Stimulated activated naive CD8-positive, alpha-beta T cell treated with anti-CD3 and anti-CD28 coated beads, Interleukin-15, Interleukin-2, amounts not matched to agents 100 U/mL and 50 U/mL, for 24 hours (primary cell): ENCODE measurements at places on chromosomes 2 and 18.

- DNase-seq = no peak
Measured at GRCh38 chr2:12807907-12808810, 91.4 kb downstream of the TRIB2 start.

DNA sequence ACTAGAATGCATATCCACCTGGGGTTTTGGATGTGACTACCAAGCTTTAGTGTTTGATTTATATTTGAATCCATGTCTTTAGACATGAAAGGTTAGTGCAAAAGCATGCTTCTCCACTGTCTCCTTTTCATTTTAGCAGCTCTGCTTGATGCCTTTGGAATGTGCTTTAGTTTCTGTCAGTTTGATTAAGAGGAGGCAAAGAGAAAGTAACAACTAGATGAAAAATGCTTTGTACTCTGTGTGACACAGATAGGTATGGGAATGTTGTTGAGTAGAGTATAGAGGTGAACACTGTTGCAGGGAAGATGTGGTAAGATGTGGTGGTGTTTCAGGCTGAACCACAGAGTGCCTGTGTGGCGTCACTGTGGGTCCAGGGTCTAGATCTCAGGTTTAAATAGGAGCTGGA is 19.8 kb downstream of the PIK3C3 start:
- peak; percentile 17 for DNase-seq

DNA sequence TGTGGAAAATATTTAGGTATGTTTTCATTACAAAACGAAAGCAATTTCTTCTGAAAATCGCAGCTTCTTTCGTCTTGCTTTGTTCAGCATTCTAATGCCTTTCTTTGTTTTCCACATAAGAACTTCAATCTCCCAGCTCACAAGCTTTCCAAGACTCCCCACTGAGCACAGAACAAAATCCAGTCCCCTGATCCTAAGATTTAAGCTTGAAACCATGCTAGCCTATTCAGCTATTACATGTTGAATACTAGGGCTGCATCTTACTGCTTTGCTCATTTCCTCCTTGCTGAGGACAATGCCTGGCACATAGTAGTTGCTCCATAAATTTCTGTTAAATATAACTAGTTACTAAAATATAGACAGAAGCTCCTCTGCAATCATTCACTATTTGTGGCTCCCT is 160.6 kb downstream of the GALNT3 start:
- no peak for DNase-seq

- no peak for DNase-seq
Measured at GRCh38 chr2:128279009-128279408, 39.7 kb downstream of the HS6ST1 start.

DNA sequence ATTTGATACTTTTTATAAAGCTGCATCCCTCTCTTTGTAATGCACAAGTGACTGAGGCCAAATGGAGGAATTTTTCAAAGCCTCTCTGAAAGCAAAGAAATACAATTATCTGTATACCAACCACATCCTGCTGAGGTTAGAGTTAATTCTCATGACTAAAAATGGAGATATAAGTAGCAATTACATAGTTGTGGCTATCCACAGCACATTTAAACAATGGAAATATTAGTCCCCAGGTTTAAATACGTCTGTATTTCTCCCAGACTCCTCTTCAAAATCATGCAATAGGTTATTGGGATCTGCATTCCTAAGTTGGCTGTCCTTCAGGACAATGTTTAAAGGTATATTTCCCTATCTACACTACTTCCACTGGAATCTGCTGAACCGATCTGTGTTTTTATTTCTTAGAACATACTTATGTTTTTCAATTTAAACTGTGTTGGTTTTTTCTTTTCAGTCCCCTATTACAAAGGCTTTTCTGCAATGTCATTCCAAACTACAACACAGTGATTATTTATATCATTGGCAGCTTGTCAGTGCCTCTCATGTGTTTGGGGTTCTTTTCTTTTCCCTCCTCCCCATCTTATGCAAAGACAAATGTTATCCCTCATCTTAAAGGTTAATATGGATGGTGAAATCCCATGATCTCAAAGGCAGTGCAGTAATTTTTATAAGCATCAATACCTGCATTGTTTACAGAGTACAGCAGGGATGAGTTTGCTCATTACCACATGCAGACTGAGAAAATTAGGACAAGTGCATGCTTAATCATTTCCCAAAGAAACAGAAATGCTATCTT is 134.8 kb upstream of the FSHR start:
- DNase-seq = no peak

GRCh38 chr2:219404291-219404910 is 13.8 kb upstream of the DES start:
- DNase-seq = no peak

GRCh38 chr18:13916559-13916958 is 1.2 kb upstream of the MC2R start:
- DNase-seq = no peak

DNA sequence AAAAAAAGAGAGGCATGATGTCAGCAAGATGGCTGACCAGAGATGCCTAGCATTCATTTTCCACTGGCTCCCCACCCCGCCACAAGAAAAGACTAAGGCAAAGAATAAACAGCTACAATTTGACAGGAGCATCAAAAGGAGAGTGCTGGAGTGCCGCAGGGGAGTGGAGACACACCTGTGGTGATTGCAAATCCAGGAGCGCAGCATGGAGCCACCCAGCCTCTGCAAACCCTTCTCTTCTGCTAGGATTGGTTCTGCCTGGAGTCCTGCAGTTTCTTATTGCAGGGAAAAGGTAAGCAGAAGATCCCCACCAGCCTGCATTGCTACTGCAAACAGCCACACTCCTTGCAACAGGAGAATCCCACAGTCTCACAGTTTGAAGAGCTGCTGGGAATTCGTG is 26.1 kb downstream of the BOLL start:
- no peak for DNase-seq

DNA sequence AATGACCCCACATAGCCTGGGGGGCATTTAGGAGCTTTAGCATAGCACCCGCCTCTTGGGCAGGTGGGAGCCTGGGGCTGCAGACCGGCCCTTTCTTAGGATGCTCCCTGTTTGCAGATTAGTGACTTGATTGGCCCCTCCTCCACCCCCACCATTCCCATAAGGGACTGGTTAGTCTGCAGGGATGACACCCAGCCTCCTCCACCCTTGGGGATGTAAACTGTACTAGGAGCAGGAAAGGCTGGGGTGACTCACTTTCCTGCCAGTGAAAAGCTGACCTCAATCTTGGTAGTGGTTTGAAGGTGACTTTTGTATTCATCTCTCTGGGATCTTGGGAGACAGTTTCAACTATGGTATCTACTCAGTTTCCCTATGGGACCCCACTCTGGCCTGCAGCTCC is 24.2 kb downstream of the CTIF start:
- DNase-seq = no peak

DNA sequence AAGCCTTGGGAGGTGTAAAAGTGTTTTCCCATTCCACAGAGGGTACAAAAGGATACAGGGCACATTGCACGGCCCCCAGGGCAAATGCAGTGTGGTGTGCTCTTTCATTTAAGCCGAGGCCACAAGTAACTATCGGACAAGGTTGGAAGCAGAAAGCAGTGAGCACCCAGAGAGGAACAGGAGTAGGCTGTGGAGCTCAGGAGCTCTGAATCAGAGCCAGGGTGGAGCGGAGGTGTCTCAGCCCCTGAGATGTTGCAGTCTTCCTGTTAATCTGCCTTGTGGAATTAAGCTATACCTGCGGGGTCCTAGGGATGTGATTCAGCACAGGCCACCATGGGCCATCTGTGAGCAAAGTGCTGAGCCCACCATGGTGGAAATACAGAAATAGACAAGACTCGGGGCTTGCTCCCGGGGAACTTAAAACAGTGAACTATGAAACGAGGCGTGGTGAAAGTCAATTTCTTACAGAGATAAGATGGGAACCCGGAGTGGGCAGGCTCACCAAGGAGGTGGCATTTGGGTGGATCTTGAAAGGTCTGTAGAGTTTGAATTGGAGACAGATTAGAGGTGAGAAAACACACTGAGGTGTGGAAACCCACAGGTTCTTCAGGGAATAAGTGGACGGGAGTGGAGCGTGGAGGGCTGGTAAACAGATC is 44.0 kb downstream of the ASAP2 start:
- DNase-seq = no peak

DNA sequence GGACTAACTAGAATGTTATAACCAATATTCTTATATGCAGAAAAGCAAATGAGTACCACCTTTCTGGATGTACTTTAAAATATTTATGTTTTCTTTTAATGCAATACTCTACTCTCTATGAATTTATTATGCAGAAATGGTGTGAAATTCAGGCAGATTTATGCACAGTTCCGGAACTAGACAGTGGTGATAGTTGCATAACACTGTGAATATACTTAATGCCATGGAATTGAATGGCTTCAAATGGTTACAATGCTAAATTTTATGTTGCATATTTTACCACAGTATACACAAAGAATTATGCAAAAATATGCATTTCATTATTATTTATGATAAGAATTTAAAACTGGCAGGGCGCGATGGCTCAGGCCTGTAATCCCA is 287.8 kb upstream of the FN1 start:
- no peak for DNase-seq

GRCh38 chr18:49884959-49885358 is 71.6 kb upstream of the ACAA2 start:
- DNase-seq = no peak

DNA sequence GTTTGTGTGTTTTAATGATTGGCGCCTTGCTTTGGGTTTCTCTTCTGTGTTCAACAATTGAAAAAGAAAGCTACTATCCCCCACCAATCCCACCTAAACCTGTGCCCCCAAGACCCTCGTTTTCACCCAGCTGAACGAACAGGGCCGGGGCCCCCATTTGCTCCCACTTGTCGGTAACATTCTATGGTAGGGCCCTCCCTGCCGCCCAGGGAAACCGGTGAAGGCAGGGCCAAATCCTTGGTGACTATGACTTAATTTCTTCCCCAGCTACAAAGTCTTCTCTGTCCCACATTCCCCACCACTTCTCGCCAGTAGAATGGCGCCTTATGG is 598 bp upstream of the SNRNP200 start:
- DNase-seq = peak; percentile 20

DNA sequence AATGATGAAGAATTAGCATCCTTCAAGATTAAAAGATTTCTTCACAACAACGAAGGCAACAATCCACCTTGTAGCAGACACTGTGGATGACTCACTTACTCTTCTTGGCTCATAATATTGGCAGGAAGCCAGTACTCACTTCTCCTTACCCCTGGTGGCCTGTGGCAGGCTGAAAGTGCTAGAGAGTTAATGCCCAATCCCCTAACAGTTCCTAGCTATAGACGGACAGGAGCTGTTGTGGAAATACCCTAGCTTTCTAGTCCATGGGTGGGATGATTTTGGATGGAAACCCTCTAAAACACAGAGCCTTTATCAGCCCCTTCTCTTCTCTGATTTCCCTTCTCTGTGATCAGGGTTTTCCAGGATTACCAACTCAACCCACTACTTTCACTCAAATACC is 128.6 kb upstream of the NYAP2 start:
- DNase-seq = peak; percentile 7

GRCh38 chr2:232521959-232522622 is 1.9 kb downstream of the PRSS56 start:
- DNase-seq = peak; percentile 84

- DNase-seq = no peak
Measured at GRCh38 chr2:62604336-62604735, 98.3 kb upstream of the TMEM17 start.

GRCh38 chr2:223068071-223068470 is 16.1 kb downstream of the KCNE4 start:
- DNase-seq = no peak
